ENCODE measurements at places on chromosomes 1 and 21.

DNA sequence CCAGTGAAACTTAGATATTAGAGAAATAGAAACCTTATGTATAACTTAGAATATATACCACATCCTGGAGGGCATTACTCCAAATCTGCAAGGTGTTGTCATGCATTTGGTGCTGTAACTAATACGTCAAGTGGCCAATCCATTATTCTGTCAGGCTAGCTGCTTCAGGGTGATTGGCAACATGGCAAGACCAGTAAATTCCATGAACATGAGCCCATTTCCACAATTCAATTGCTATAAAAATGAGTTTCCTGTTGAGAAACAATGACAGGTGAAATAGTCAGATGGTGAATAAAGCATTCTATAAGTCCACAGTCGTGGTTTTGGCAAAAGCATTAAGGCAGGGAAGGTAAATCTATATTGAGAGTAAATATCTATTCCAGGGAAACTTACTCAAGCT is 566.0 kb downstream of the ADGRL2 start:
- DNase-seq: no peak

DNA sequence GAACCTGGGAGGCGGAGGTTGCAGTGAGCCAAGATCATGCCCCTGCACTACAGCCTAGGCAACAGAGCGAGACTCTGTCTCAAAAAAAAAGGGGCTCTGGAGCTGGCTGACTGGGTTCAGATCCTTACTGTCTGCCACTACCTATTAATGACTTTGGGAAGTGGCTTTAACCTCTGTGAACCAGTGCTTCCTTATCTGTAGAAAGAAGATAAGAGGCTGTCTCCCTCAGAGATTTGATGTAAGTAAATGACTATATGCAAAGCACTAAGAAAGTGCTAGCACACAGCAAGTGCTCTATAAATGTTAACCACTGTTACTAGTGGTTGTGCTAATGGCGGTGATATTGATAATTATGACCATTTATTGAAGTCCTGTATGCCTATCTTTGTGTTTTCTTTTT is 94.6 kb downstream of the VPS13D start:
- DNase-seq: no peak

GRCh38 chr1:230702934-230703678 is 10.8 kb downstream of the AGT start:
- no peak for DNase-seq

- DNase-seq: no peak
Measured at GRCh38 chr1:16144325-16145029, 11.4 kb downstream of the EPHA2 start.

GRCh38 chr1:9984253-9984652 is 12.8 kb upstream of the RBP7 start:
- DNase-seq: no peak

DNA sequence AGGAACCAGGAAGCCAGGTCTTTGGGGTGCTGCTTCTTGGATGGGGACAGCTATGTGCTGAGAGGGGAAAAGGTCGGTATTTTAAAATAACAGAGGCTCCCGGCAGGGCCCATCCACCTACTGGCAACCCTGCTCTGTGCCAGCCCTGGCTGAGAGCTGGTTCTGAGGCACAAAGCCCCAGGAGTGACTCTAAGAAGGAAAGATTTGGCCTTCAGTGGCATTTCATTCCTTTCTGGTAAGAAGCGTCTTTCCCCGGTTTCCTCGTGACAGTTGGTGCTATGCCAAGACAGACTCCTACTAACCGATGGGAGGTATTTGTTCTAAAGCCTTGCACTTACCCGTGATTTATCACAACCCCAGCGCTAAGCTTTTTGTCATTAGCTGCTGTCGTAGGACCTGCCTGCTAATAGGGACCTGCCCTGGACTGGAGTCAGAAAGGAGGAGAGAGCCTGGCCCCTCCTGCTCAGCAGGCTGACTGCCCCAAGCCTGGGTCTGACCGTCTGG is 123.1 kb upstream of the ADAR start:
- DNase-seq: peak; percentile 60

GRCh38 chr1:244732851-244733450 is 80.0 kb downstream of the DESI2 start:
- no peak for DNase-seq

DNA sequence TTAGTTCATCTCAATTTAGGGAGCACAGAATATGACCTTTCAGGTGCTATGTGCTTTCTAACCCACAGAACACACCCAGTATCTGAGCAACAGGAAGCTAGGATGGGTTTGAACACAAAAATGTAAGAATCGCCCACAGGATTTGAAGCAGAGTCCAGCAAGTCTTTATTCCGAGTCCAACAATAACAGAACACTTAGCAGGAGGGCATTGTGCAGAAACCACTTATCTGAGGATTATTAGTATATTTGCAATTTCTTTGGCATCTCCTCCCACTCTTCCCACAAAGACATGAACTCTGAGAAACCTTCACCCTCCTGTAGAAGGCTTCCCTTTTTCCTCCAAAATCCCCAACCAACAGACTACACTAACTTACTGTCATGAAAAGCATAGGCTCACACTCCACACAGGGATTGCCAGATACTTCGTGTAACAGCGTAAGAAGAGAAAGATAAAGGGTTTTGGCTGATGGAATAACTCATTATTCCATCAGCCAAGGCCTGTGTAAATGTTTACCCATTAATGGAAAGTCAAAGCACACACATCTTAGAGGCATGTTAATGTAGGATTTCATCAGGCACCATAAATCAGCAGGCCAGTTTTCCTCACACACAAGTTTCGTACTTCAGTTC is 16.1 kb downstream of the SIPA1L2 start:
- peak; percentile 41 for DNase-seq

DNA sequence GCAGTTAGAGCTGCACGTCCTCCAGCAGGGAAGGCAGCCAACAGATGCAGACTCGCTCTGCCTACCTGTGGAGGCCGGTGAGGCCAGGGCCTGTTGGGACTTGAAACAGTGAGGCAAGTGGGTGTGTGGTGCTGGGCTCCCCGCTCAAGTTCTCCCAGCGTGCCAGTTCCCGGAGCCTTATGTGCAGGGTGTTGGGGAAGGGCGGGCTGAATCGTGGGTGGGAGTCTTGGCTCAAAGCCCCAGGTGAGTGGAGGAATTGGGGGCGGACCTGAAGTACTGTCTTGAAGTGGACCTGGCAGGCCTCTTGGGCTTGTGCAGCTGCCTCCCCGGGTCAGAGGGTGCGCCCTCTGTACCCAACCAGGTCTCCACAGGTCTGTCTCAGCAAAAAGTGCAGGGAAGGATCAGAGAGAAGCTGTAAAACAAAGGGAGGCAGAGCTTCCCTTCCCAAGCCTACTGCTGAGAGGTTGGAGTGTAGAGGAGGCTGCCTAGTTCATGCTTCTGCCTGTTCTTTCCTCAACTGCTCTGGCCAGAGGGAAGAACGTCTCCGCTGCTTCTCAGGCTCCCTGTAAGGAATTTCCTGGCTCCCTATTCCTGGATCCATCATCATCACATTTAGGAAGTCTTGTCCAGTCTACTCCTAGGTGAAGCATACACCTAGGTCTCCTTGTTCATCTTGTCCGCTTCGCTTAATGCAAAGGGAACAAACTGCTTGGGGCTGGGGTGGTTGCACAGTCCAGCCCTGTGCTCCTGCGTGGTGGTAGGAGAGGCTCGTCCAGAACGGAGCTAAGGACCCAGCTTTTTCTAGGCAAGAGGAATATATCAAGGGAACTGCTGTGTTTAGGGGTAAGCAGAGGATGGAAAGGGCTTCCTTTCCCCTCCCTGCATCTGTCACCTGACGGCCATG is 14.9 kb downstream of the UTP11 start:
- no peak for DNase-seq

DNA sequence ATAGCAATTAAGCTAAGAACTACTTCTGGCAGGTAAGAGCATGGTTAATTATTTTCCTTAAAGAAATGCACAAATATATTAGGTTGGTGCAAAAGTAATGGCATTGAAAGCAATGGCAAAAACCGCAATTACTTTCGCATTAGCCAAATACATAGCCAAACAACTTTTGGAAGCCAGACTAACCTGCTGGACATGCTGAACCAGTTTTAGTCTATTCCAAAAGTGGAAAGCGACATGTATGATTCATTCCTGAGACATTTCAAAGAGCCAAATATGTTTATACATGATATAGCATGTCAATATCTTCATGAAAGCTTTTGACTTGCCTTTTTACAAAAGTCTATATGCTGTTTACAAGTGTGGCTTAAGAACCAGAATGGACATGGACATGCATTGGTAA is 23.4 kb upstream of the DR1 start:
- DNase-seq: no peak

- DNase-seq: no peak
Measured at GRCh38 chr1:157005965-157006364, 39.6 kb downstream of the ARHGEF11 start.

DNA sequence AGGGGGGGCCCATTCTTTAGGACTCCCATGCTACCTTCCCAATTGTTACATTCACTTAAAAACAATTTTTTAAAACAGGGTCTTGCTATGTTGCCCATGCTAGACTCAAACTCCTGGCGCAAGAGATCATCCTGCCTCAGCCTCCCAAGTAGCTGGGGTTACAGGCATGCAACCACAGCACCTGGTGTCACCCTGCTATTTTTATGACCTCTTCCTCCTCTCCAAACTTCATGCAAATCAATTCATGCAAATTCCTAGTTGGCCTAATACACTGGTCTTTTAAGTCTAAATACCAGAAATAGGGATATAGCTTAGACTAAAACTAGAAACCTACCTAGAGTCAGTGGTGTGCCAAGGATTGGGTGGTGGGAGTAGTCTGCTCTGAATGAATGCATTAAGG is 30.1 kb downstream of the CDKN2C start:
- no peak for DNase-seq

GRCh38 chr1:220784751-220785150 is 2.0 kb upstream of the MTARC1 start:
- DNase-seq: no peak

GRCh38 chr1:9181176-9181906 is 52.4 kb upstream of the GPR157 start:
- peak; percentile 86 for DNase-seq

- DNase-seq: peak; percentile 26
Measured at GRCh38 chr1:27727126-27727525, 1.4 kb downstream of the FAM76A start.

DNA sequence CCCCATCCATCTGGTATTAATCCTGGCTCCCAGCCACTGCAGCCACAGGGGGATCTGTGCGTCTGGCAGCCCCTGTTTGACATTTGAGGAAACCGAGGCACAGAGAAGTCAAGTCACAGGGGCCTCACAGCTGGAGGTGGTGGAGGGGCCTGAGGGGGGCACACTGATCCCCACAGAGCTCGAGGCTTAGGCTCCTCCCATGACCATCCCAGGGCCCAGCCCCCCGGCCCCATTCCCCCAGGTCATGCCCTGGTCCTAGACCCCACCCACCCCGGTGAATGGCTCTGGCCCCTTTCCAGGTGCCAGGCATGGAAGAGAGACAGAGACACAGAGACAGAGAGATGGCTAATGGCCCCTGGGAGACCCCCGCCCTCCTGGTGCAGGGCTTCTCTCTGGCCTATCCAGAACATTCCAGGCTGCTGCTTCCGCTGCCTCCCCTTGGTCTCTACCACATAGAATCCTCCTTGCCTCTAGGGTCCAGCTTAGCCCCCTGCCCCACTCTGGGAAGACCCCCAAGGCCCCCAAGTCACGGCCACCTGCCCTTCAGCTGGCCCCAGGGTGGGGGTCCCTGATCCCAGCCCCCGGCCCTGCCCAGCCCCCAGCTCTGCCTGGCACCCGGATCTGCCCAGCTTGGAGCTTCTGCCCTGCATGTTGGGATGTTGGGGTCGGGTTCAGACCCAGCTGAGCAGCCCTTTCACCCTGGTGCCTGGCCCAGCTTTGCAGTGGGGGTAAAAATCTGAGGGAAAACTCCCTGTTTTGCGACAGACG is 29.2 kb upstream of the LRRC3 start:
- no peak for DNase-seq

DNA sequence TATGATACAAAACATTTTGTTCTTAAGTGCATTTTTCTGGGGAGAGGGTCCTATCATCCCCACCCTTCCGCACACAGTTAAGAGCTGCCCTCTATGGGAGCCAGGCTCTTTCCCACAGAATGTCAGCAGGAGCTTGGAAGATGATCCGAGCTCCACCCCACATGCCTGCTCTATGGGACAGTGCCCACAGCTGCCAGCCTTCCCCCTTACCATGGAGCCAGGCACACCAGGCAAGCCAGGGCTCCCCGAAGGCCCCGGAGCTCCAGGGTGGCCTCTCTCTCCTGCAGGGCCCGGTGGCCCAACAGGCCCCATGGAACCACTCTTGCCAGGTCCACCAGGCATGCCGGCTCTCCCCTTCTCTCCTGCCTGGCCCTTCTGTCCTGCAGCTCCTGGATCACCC is 10.4 kb upstream of the PEF1 start:
- no peak for DNase-seq

DNA sequence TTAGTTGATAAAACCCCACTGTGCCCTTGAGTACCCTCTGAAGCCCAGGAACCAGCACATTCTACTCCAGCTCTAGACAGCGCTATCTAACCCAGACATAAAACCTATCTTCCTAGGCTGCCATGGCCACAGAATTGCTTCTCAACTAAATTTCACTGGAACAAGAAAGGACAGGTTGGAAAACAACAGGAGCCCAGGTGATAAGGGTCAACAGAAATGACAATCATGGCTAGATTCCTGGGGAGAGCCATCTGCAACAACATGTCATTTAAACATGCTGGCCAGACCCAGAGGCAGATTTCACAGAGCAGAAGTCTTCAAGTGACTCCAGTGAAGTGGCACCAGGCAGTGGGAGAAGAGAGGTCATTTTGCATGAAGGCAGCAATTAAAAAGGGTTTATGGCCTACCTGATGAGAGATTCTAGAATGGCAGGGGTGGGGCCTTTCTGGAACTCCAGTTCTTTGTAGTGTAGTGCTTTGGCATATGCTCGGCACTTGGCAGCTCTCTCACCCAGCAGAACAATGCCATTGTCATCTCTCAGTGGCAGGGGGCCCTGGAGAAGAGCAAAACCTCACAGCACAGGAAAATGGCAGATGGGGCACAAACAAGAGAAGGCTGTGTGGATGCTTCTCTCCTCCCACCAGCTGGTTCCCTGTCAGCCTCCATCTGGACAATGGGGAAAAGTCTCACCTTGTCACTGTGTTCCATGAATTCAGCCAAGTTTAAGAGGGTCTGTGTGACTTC is 9.9 kb downstream of the ANGPTL7 start:
- DNase-seq: no peak

GRCh38 chr1:223230161-223230881 is 87.3 kb upstream of the TLR5 start:
- DNase-seq: peak; percentile 79

- no peak for DNase-seq
Measured at GRCh38 chr1:213507472-213508223, 456.6 kb downstream of the RPS6KC1 start.

DNA sequence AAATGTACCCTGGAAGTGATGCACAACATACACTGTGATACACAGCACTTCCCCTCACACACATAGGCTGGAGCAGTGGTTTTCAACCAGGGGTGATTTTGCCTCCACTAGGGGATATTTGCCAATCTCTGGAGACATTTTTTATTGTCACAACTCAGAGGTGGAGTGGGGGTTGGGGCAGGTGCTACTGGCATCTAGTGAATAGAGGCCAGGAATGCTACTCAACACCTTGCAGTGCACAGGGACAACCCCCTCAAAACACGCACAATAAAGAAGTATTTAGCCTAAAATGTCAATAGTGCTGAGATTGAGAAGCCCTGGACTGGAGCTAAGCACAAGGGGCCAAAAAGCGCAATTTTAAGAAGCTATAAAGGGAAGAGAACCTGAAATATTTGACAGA is 54.1 kb downstream of the DNAJC6 start:
- no peak for DNase-seq
